ENCODE measurements at places on chromosomes 1 and 21. TPM values are rescaled to one million over a fixed set of nuclear protein-coding genes. Genes with fewer than 3 reads are reported as not detected.

VANGL2 gene
- total RNA-seq: under 0.01 TPM

VSIG8 gene
- total RNA-seq: not detected

HAO2 gene
- not detected for total RNA-seq

KCNH1 gene
- 0.14 TPM for total RNA-seq

CSF1 gene
- total RNA-seq: 85.8 TPM

FCER1G gene
- 0.59 TPM for total RNA-seq

NBPF20 gene
- 9.5 TPM for total RNA-seq

DNM3 gene
- total RNA-seq: 0.55 TPM

S100A5 gene
- not detected for total RNA-seq

RCSD1 gene
- not detected for total RNA-seq

APOBEC4 gene
- not detected for total RNA-seq

HENMT1 gene
- total RNA-seq: 2.1 TPM

PTGS2 gene
- total RNA-seq: 162 TPM

THBS3 gene
- total RNA-seq: 23.8 TPM

HCRTR1 gene
- total RNA-seq: 0.14 TPM

COL16A1 gene
- 200 TPM for total RNA-seq

FAM72C gene
- total RNA-seq: 0.42 TPM

OR2T5 gene
- not detected for total RNA-seq

CXADR gene
- 2.0 TPM for total RNA-seq

IFNAR1 gene
- 57.0 TPM for total RNA-seq

GPR153 gene
- 7.1 TPM for total RNA-seq

PIK3CD gene
- total RNA-seq: 14.6 TPM

SLFNL1 gene
- total RNA-seq: 0.89 TPM

ZNF672 gene
- total RNA-seq: 16.3 TPM

SERPINC1 gene
- total RNA-seq: not detected

ANGPTL7 gene
- not detected for total RNA-seq

NPHS2 gene
- total RNA-seq: not detected

PAQR6 gene
- total RNA-seq: 0.59 TPM

SPRR2D gene
- total RNA-seq: not detected

PDC gene
- total RNA-seq: not detected

FCRL1 gene
- total RNA-seq: not detected

FTCD gene
- total RNA-seq: 0.30 TPM

CD1D gene
- 3.0 TPM for total RNA-seq

COL6A1 gene
- total RNA-seq: 842 TPM

ITLN2 gene
- total RNA-seq: not detected

CACYBP gene
- total RNA-seq: 57.0 TPM

FNDC5 gene
- 0.37 TPM for total RNA-seq

CDKN2C gene
- 3.1 TPM for total RNA-seq

FLG2 gene
- not detected for total RNA-seq

FNDC10 gene
- 2.6 TPM for total RNA-seq

BRDT gene
- total RNA-seq: not detected

ST6GALNAC5 gene
- 140 TPM for total RNA-seq

CLDN14 gene
- 0.28 TPM for total RNA-seq

LRRC8C gene
- total RNA-seq: 13.2 TPM

TMEM269 gene
- total RNA-seq: not detected

Measured in smooth muscle cell of the umbilical artery (primary cell).